COLO829 (cell line): ENCODE measurements at places on chromosomes 13 and 19.

GRCh38 chr13:92251671-92252210 is 853.3 kb downstream of the GPC5 start:
- no peak for DNase-seq

DNA sequence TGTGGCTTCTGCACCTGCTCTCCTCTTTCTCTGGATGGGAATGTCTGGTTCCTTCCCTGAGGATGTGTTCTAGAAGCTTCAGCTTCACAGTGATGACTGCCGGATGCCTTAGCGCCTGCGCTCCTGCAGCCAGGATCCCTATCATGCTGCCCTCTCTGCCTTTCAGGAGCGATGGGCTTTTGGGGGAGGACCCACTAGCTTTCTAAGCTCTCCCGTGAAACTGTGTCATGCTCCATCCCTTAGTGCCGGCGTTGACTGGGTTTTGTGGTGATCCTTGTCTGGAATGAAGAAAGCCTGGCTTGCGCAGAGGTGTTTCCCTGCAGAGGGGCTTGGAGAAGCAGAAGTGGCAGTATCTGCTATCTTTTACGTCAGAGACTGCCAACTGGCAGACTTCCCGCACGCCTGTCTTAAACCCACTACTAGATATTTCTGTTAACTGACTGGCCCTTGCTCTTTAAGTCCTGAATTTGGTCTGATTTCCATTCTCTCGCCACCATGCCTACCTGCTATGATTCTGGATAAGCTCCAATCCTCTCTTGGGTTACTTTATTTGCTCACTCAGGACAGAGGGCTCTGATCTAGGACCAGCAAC is 3.8 kb upstream of the KMT2B start:
- DNase-seq, result no peak

- DNase-seq, result peak; percentile 51
Observed at GRCh38 chr13:48446464-48446863, 33.6 kb upstream of the LPAR6 start.

DNA sequence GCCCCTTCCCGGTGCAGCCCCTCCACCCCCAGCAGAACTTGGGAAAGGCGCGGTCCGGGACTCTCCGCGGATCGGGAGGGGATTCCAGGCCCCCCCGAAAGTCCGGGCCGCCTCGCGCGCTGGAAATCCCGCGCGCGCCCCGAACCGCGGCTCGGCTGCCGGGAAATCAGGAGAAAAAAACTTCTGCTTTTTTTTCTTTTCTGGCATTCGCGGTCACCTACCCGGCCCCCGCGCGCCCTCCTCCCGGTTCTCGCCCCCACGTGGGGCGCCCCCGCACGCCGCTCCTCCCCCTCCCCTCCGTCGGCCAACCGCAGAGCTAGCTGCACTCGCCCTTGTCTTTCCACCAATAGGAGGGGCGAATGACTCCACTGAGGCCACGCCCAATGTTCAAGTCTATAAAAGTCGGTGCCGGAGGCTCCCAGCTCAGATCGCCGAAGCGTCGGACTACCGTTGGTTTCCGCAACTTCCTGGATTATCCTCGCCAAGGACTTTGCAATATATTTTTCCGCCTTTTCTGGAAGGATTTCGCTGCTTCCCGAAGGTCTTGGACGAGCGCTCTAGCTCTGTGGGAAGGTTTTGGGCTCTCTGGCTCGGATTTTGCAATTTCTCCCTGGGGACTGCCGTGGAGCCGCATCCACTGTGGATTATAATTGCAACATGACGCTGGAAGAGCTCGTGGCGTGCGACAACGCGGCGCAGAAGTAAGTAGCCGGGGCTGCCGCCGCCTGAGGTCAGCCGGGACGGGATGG is at the start of gene GADD45B:
TSS of gene GADD45B (plus strand) at position 426 of the 749 bp plus-strand sequence. CDS start at position 658, 232 bp downstream.
- DNase-seq, result peak; percentile 99

DNA sequence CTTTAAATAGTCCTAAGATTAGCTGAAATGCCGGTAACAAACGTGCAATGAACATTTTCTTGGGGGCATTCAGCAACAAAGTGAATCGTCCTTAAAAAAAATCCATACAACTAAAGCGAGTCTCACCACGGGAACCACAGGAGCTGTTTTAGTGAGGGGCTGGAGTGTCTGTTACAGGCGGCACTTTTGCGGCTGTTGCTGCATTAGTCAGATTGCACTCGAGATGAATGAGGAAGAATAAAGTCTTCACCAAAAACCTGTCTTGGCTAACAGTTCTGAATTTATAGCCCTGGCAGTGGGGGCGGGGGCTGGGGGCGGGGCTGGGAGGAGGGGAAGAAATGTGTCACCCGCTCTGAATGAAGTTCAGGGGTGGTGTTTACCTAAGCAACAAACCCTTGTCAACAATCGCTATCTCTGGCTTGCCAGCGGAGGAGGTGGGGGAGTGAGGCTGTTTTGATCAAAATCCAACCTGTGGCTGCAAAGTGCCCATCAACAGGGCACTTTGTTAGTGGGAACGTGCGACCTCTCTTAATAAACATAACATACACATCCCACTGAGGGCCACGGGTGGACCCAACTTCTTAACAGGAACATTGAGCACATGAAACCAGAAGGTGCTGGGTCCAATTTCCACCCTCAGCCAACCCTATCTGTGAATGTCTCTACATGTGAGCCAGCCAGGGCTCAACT is 44.5 kb downstream of the RFX2 start:
- DNase-seq, result no peak

DNA sequence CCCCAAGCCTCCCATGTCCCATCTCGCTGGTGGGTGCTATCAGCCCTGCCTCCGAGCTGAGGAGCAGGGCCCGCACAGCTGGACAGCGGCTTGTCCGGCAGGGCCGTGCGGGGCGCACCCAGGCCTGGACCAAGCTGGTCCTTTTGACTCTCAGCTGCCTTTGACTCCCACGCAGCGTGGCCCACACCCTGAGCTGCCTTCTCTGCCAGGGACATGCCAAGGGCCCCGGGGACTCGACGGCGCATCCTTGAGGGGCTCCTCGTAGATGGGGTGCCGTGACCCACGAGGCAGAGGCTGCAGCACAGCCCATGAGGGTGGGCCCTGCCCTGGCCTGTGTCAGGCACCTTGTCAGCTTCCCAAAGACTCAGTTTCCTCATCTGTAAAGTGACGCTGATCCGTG is 38.8 kb upstream of the F7 start:
- DNase-seq, result no peak

- DNase-seq, result no peak
Observed at GRCh38 chr19:5288347-5288739, 52.3 kb downstream of the PTPRS start.

- no peak for DNase-seq
Observed at GRCh38 chr19:310141-310651, 19.0 kb upstream of the PLPP2 start.

DNA sequence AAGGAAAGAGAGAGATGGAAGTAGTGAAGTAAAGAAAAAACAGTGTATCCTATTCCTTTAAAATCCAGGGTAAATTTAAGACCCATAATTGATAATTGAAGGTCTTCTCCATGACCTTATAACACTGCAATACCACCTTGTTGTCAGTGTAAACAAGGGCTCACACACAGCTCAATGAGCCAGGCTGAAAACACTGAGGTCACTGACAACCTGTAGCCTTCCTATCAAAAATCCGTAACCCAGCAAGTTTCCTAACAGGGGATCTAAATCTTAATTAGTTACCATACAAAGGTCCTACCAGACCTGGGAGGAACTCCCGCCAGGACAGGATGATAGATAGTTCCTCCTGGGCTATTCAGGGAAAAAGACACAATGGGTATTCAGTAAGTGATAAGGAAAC is 1677.1 kb downstream of the OLFM4 start:
- DNase-seq, result no peak

DNA sequence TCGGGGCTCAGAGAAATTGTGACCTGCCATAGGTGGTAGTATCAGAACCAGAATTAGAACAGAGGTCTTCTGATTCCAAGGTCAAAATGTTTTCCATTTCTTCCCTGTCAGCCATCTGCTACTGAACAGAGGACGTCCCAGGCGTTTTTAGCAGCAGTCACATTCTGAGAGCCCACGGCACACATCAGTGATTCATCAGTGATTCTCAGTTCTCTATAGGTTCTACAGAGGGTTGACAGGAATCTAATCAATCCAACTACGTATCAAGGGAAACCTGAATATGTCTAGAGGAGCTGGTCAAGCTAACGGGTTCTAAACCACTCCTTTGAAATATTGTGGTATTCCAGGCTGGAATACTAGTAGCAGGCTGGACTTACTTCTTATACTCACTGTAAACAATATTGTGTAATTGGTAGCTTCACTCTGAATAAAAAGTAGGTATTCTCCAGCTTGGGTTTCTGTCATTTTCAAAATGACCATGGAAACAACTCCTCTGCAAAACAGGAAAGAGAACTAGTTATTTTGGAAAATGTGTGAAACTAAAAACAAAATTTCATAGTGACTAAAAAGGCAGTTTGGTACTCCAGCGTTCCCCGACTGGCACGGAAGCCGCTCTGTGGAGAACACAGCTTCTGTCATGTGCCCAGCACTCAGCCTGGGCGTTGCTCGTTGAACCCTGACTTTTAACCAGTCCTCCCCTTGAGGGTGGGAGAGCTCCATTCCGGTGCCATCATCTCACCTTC is 43.2 kb downstream of the FLT3 start:
- no peak for DNase-seq

GRCh38 chr13:96741779-96742178 is 252.5 kb downstream of the OXGR1 start:
- DNase-seq, result no peak

- no peak for DNase-seq
Observed at GRCh38 chr13:51371768-51372399, 32.4 kb downstream of the SERPINE3 start.

DNA sequence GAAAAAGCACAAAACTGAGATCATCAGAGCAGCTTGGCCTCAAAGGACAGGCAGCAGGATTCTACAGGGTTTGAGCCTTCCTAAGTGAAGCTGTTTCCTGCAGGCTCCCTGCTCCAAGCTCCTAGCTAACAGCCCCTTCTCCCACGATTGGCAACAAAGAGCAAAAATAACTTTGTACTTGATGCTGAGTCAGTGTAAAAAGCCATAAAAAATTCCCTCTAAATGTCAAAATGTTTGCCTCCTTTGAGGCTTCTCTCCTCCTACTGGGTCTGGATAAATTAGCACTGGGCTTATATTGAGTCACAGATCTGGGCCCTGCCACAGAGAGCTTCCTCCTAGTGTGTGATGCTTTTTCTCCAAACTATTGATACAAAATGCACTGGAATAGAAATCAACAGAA is 153.3 kb downstream of the TNFRSF19 start:
- peak; percentile 53 for DNase-seq

GRCh38 chr19:22619371-22619770 is 14.8 kb upstream of the ZNF492 start:
- no peak for DNase-seq

- no peak for DNase-seq
Observed at GRCh38 chr19:16893686-16893989, 4.8 kb downstream of the F2RL3 start.

DNA sequence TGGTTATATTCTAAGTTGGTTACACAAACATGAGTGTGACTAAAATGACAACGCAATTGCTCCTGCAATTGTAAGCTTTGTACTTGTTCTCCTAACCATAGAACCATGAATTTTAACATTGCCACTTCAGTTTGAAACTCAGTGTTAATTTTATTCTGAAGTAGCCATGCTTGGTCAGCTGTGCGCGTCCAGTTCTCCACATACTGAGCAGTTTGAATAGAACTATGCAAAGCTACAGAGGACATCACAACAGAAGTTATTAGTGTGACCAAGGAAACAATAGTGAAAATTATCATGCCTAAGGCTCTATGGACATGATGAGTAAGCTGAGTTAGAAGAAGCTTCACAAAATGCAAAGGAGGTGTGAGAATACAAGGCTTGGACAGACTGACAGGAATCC is 19.6 kb upstream of the ZNF100 start:
- DNase-seq, result no peak

DNA sequence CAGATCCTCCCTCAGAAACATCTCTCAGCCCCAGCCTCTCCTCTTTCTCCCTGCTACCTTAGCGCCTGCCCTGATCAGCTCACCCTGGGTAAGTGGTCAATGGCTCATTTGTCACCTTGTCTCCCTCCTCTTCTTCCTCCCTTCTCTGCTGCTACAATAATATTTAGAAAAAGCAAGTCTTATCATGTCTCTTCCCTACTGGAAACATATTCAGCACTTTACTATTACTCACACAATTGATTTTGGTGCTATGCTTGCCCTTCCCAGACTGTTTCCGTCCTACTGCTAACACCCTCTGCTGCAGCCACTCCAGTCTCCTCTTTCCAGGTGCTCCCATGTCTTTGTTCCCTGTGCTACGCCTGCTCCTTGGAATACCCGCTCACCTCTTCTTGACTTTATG is 35.8 kb downstream of the ESD start:
- no peak for DNase-seq

DNA sequence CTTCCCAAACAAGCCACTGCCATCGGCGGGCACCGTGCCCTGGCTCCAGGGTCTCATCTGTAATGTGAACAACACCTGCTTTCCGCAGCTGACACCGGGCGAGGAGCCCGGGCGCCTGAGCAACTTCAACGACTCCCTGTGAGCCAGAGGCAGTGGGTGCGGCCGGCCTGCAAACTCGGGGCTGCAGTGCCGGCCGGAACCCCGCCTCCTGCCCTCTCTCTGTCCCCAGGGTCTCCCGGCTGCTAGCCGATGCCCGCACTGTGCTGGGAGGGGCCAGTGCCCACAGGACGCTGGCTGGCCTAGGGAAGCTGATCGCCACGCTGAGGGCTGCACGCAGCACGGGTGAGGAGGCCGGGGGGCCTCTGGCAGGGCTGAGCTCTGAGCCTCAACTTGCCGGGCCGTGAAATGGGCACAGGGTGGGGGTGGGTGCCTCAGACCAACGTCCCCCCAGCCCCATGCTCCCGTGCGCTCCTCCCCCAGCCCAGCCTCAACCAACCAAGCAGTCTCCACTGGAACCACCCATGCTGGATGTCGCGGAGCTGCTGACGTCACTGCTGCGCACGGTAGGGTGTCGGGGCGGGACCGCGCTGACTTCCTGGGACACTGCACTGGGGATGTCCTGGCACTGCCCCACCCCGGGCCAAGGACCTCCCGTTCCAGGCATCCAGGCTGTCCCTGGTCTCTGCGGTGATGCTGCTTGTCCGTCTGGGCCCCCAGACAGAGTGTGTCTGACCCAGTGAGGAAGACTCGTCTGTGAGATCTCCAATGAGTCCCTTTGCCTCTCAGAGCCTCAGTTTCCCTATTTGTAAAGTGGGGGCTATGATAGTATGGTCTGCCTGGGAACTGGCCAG is 2.2 kb downstream of the ABCA7 start:
- no peak for DNase-seq

DNA sequence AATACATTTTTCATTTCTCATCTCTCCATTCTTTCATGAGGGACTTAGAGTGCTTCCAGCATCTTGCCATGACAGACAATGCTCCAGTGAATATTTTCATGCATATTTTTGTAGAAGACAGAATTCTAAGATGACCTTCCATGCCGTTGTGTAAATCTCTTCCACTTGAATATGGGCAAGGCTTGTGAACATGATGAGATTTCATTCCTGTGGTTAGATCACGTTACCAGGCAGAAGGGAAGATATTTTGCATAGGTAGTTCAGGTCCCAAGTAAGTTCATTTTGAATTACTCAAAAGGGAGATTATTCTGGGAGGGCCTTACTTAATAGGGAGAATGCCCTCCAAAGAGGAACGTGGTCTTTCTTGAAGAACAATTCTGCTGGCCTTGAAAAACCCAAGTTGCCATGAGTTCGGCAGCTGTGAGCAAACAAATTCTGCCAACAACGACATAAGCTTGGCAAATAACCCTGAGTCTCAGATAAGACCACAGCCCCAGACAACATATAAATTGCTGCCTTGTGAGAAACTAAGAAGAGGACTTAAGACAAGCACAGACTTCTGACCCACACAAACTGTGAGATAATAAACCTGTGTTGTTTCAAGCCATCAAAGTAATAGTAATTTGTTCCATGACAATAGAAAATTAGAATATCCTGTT is 400.5 kb upstream of the GPC6 start:
- DNase-seq, result no peak
